ENCODE measurements at places on chromosomes 1 and 21.

DNA sequence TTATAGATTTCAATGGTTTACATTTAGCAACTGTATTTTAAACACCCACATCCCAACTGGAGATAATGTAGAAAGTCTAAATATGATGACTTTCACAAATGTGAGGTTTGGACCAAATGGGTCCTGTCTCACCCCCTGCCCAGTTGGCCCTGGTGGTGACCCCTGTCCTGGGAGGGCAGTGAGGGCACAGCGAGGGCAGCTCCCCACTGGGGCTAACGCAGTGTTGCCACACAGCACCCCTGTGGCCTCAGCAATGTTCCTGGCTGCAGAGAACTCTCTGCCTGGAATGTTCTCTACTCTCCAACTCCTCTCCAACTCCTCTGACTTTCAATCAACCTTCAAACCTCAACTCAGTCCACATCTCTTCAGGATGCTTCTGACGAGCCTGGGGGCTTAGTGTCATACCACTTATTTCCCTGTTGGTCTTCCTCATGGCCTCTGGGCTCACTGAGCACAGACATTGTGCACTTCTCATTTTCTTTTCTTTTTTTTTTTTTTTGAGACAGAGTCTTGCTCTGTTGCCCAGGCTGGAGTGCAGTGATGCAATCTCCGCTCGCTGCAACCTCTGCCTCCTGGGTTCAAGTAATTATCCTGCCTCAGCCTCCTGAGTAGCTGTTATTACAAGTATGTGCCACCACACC is 25.8 kb downstream of the KCNA10 start:
- DNase-seq = no peak

GRCh38 chr1:87598429-87598828 is 269.7 kb downstream of the LMO4 start:
- DNase-seq = no peak

- DNase-seq = no peak
These were observed 105.2 kb downstream of the ACBD6 start for GRCh38 chr1:180397175-180397574.

- no peak for DNase-seq
These were observed 41.7 kb upstream of the DISC1 start for GRCh38 chr1:231584921-231585320.

DNA sequence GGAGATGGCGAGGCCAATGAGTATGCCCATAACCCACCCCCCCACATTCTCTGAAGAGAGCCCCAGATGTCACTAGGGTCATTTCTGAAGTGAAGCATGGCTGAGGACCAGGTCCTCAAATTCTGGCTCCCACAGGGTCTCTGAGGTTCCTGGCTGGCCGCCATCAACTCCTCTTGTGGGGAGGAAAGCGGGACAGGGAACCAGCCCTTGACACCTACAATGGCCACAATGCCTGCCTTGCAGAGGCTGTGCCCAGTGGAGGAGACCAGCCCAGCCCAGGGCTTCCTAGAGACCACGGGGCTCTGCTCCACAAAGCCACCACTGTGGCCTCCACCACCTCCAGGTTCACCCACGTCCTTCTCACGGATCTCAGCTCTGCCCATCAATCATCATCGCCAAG is 120.1 kb upstream of the ARHGEF16 start:
- DNase-seq = no peak

DNA sequence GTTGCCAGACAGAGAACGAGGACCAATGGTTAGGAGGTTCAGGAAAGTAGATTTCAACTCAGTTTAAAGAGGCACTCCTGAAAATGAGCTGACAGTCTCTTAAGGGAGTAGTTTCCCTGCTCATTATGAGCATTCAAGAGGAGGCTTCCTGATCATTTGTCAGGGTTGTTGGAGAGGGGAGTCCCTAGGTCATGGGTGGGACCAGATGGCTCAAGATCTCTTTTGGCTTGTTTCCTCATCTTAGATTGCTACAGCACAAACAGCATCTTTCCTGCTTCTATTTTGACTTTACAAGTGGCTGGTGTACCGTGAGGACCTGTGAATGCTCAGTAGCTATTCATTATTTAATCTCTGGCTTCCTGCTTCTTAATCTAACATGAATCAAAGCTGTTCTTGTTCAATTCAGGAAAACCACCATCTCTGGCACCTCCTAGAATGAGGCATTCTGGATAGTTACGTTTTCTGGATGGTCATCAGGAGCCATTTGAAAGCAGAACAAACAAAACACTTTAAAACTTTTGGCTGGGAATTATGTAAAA is 47.6 kb downstream of the PEX14 start:
- no peak for DNase-seq

All from liver (tissue), 10 donors.